ENCODE measurements at places on chromosomes 16 and 17.

DNA sequence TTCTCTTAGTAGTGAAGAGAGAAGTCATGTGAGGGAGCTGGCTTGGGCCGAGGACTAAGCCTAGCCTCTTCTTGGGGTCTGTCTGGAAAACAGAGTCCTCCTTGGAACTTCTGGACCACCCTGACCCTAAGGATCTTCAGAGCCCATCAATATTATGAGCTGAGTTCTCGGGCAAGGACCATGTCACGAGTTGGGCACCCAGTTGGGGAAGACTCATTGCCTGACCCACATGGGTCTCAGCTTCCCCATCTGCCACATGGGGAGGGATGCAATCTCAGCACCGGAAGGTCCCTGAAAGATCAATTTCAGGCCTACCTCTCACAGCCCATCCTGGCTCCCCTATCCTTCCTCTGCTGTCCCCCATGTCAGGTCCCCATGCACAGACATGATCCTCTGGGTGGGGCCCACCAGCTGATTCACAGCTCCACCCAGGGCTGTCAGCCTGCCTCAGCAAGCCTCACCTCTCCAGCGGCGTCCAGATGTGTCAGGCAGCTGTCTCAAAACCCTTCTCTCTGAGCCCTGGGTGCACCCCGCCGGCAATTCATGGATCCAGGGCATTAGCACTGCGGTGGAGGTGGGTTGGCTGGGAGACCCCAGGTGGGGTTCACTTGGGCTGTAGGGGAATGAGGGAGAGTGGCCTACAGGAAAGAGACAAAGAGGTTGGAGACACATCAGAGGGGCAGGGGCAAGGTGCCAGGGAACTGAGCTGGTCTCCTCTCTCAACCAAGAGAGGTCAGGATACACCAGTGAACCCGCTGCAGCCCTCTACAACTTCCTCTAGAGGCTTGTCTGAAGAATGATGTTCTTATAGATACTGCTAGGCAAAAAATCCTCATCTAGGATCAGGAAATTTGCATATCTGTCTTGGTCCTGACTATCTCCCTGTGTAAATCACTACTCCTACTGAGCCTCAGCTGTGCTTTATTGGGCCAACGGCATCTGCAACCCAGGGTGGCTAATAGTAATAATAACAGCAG, 1.8 kb downstream of the NLRP1 start:
- no peak for DNase-seq

DNA sequence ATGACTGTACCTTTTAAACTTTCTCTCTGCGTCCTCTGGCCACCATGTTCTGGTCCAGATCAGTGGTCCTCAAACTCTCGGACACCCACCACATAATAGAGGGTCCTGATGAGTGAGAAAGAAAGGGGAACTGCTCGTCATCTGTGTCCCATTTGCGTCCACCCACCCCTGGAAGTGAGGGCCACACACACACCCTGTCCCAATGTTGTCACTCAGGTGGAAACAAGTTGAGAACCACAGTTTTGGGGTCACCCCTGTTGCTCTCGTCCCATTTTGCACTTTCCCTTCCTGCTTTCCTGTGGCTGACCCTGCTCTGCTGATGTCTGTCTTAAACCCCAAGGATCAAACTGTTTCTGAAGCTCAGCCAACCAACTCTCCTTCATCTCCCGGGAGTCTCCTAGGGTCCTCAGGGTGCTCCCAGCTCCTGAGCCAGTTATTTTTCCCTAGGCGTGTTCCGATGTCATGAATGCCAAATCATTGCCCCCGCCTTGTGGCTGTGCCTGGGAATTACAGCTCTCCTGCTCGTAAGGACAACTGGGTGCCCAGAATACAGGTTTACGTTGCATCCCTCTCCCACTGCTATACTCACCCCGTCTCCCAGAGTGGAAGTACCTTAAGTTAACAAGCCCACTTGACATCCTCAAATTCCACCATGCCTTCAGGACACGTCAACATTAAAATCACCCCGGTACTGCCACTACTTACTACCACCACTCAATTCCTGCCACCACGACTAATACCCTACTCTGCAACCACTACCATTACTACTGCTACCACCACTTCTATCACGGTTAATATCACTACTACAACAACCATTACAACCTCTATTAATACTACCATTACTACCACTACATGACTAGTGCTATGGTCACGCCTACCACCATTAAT, 26.0 kb upstream of the HNF1B start:
- DNase-seq: peak; percentile 24

GRCh38 chr17:78249818-78250806, 18.7 kb downstream of the TMEM235 start:
- DNase-seq: no peak

- no peak for DNase-seq
Observed at GRCh38 chr17:65627891-65628643, 66.6 kb upstream of the AXIN2 start.

- DNase-seq: no peak
Observed at GRCh38 chr16:12976496-12976895, 75.1 kb downstream of the SHISA9 start.

- no peak for DNase-seq
Observed at GRCh38 chr17:57215317-57215716, 41.0 kb upstream of the MSI2 start.

- DNase-seq: no peak
Observed at GRCh38 chr17:37713624-37714023, 31.2 kb downstream of the HNF1B start.

DNA sequence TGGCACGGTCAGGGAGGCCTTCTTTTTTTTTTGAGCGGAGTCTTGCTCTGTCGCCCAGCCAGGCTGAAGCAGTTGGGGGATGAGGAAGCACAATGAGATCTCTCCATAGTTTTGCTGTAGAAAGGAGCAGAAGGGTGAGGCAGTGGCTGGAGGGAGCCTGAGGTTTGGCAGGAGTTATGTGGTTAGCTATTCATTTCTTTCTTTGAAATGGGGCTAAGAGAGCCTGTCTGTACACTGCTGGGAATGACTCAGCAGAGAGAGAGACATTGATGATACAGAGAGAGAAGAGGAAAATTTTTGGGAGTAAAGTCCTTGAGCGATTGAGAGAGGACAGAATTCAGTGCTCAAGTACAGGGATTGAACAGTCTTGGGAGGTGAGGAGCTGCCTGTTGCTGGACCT, 22.1 kb downstream of the NOS2 start:
- no peak for DNase-seq

GRCh38 chr16:8644211-8645140, 23.0 kb downstream of the METTL22 start:
- peak; percentile 38 for DNase-seq

GRCh38 chr17:76544546-76545365, 4.9 kb downstream of the PRCD start:
- DNase-seq: no peak

- no peak for DNase-seq
Observed at GRCh38 chr16:7722761-7723160, 390.1 kb downstream of the RBFOX1 start.

- no peak for DNase-seq
Observed at GRCh38 chr17:57372156-57372555, 115.8 kb downstream of the MSI2 start.

- no peak for DNase-seq
Observed at GRCh38 chr16:24667244-24667764, 62.1 kb upstream of the TNRC6A start.

DNA sequence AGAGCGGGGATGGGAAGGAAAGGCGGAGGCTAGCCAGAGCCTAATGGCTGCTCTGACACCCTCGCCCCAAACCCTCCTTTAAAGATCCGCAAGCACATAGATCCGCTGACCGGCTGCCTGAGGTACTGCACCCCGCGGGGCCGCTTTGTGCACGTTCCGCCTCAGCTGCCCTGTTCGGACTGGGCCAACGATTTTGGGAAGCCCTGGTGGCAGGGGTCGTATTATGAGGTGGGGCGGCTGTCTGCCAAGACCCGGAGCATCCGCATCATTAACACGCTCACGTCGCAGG, 663 bp downstream of the CYB5D1 start:
- DNase-seq: no peak

- DNase-seq: no peak
Observed at GRCh38 chr17:43536236-43536992, 9.7 kb downstream of the ETV4 start.

DNA sequence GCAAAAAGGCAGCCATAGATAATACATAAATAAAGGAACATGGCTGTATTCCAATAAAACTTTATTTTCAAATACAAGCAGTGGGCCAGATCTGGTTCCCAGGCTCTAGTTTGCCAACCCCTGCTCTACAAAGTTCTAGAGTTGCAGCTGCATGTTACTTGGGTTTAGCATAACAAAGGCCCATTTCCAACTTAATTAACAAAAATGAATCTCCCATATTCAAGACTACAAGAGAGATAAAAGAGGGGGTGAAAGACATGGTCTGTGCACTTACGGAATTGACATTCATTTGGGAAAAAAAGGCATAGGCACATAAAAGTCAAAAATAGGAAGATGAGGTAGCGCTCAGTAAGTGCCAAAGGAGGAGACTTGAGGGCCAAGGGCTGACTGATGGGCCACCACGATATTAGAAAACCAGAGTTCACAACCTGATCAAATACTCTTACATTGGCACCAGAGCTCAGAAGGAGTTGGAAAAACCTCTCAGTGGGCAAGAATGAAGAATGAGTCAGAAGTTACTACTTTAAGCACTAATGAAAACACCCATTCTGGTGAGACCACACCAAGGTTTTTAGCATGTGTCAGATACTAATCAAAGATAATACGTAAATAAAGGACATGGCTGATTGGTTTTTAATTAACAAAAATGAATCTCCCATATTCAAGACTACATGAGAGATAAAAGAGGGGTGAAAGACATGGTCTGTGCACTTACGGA, 164.0 kb downstream of the VPS53 start:
- no peak for DNase-seq

Data from T-helper 2 cell (primary cell).